ENCODE measurements at places on chromosomes 4 and X.

DNA sequence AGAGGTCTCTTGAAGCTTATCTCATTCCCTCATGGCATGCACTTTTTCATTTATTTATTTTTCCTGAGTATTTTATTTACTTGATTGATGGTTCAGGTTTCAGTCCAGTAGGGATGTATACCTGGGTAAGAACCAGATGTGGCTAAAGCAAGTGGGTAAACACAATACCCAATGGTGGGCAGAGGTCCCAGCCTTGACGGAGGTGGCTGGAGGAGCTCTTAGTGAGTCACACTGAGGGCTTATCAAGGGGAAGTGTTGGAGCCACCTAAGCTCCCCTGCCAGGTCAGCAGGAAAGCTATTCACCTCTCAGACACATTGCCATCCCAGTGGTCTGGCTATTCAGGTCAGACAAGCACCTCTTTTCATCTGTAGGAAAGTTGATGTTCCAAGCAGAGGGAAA is 236.2 kb upstream of the MAGEB16 start:
- no peak for DNase-seq

GRCh38 chr4:30208731-30209435 is 511.3 kb upstream of the PCDH7 start:
- no peak for DNase-seq

DNA sequence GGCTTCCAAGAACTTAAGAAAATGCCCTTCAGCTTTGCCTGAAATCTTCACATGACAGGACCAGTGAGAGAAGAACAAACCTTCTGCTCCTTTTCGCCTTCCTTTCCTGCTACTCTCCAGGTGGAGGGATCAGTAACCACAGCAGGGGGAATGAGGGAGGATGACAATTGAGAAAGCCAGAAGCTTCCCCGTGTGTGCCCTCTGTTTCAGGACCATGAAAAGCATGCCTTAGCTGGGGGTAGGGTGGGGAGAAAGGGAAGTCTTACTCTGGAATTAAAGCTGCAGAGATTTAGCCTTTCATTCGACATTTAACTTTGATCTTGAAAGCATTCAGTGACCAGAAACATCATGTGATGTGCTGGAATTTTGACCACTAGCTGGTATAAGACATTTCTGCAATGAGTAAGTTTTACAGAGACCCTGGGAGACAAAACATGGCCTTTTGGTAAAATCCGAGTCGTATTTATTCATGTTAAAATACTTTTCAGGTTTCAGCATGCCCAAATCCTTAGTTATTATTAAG is 10.6 kb upstream of the PUDP start:
- DNase-seq = no peak

DNA sequence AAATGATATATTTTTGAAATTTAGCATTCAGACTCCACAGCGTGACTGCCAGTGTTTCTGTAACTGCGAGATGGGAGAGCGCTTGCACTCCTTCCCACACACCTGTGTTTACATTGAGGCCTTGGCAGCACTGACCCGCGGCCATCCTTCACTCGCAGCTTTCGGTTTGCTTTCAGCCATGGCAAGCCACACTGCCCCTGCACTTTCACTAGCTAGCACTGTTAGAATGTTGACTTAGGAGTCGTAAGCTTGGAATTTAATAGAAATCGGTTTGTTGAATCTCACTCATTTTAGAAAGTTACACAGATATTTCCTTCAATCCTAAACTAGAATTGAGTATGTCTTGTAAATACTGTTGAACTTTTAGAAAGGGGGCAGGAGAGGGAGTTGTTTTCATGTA is 136.2 kb downstream of the CFAP299 start:
- no peak for DNase-seq

GRCh38 chrX:47232803-47233332 is at the start of gene USP11:
TSS of gene USP11 (plus strand) at chrX:47233009. CDS start at chrX:47233044, 35 bp downstream.
- DNase-seq = peak; percentile 52

GRCh38 chr4:187480146-187481145 is 515.1 kb upstream of the ZFP42 start:
- no peak for DNase-seq

GRCh38 chr4:152929888-152930287 is 6.2 kb upstream of the FHDC1 start:
- no peak for DNase-seq

- no peak for DNase-seq
Measured at GRCh38 chr4:74619931-74620702, 174.2 kb downstream of the BTC start.

- DNase-seq = no peak
Measured at GRCh38 chr4:8123389-8123788, 35.2 kb downstream of the ABLIM2 start.

- no peak for DNase-seq
Measured at GRCh38 chr4:112378858-112379257, 81.7 kb downstream of the ALPK1 start.

DNA sequence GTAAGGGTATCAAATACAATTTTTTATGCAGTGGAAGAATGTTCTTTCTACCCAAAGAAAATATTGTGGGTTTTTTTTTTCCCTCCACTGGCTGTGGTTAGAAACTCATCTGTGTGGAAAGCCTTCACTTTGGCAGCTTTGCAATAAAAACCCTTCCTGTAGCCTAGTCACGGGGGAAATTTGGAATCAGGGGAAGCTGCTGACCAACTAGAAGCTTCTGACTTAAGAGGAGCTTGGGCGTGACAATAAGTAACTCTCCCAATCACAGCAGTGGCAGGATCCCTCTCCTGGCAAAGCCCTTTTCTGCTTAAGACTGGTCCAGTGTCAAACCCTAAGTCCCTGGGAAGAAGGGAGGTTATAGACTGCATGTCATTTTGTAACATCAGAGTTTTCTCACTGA is 87.9 kb downstream of the LRRC66 start:
- DNase-seq = no peak

- DNase-seq = no peak
Measured at GRCh38 chr4:185263419-185263818, 54.0 kb downstream of the SNX25 start.

DNA sequence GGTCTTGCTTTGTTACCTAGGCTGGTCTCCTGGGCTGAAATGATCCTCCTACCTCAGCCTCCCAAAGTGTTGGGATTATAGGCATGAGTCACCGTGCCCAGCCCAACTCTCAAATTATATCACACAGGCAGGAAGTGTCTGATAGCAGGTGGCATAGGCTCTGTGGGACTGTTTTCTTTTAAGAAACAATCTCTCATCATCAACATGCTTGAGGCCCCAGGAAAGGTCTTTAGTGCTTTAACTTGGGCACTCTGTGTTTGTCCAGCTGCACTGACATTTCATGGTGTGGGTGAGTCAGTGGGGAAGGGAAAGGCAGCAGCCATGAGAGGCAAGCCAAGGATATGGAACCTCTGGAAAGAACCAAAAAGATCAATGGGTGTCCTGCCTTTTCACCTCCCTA is 88.1 kb upstream of the TSPAN5 start:
- no peak for DNase-seq

- DNase-seq = no peak
Measured at GRCh38 chrX:103647630-103648029, 18.9 kb downstream of the TCEAL1 start.

- no peak for DNase-seq
Measured at GRCh38 chr4:16764622-16765021, 133.8 kb downstream of the LDB2 start.

GRCh38 chr4:15420642-15421041 is 7.2 kb upstream of the C1QTNF7 start:
- DNase-seq = no peak

DNA sequence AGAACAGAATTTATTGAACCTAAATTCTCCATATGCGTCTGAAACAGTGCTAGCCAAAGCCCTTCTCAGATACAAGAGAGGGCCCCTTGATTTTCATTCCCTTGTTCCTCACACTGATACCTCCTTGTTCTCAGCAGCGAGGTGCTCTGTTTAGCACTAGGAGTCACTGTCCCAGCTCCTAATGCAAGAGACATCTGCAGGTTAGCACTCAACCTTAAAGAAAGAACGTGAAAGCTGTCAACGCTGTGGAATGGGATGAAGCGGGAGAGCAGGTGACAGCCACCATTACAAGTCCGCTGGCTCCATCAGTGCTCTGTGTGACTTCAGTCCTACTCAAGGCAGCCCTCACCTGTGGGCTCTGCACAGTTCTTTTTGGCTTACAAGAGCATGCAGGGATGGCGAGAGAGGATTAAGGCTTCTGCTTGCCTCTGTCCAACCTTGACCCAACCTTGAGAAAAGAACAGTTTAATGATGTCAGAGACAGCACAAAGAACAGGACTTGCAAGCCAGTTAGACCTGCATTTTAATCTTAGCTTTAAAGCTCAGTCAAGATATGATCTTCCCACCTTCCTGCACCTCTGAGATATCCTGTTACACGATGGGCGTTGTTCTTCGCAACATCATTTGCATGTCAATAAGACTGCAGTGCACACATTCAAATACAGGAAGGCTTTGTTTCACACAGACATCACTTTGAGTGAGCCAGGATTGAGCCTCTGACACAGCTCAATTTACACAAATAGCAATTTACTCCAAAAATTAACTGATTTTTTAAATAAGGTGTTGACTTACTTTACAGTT is 95.1 kb downstream of the ARSF start:
- DNase-seq = no peak

DNA sequence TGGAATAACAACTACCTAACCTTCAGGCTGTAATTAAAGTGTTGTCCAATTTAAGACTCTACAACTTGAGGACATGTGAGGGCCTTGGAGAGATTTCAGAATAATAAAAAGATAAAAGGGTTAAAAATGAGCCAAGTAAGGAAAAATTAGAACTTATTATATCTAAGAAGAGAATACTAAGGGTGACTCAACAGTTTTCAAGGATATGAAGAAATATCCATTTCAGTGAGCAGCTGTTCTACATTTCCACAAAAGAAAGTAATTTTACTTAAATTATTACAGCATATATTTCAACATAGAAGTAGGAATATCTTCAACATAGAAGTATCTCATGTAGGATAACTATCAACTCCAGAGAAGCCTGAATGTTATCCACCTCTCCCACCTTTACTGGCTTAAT is 11.3 kb downstream of the SNX12 start:
- no peak for DNase-seq

GRCh38 chrX:15301924-15302323 is 13.5 kb downstream of the ASB11 start:
- peak; percentile 50 for DNase-seq

DNA sequence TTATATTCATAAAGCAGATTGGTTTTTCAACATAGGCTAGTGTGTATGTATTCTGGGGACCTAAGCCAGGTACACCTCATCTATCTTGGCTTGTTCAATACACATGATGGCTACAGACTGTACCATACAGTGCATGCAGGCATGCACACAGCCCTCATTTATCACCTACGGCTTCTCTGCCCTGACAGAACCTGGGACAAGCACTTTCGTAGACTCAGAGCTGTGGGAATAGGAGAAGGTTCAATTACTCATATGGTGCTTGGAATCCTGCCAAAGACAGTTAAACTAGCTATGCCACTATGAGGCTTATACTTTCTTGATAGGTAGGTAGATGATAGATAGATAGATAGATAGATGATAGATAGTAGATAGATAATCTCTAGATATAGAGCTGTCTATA is 457.2 kb downstream of the GALNTL6 start:
- DNase-seq = no peak

- no peak for DNase-seq
Measured at GRCh38 chr4:186189656-186190055, 1.7 kb upstream of the CYP4V2 start.

GRCh38 chrX:153933748-153934147 is 1.1 kb downstream of the NAA10 start:
- no peak for DNase-seq

GRCh38 chrX:26952213-26952612 is 510.9 kb downstream of the PPP4R3C start:
- no peak for DNase-seq

GRCh38 chr4:105797225-105797624 is 88.6 kb downstream of the GSTCD start:
- DNase-seq = no peak

DNA sequence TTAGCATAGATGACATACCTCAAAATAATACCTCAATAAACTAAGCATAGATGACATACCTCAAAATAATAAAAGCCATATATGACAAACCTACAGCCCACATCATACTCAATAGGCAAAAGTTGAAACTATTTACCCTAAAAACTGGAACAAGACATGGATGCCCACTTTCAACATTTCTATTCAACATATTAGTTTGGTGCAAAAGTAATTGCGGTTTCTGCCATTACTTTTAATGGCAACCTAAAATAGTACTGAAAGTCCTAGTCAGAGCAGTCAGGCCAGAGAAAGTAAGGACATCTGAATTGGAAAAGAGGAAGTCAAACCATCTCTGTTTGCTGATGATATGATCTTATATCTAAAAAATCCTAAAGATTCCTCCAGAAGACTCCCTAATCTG is 250.4 kb downstream of the RAB28 start:
- no peak for DNase-seq

- peak; percentile 14 for DNase-seq
Measured at GRCh38 chrX:25523574-25524540, 508.1 kb upstream of the ARX start.

GRCh38 chr4:159779716-159780115 is 676.8 kb downstream of the RAPGEF2 start:
- DNase-seq = no peak

DNA sequence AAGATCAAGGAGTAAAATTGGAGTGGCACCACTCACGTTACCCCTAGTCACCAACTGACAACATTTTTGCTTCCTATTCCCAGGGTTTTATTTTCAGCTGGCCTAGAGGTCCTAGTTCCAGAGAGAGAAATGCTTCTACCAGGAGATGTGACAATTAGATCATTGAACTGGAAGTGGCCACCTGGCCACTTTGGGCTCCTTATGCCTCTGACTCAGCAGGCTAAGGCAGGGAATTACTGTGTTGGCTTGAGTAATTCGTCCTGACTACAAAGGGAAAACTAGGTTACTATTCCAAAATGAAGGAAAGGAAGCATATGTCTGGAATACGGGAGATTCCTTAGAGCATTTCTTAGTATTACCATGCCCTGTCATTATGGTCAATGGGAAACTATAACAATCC is 831.6 kb upstream of the NDST4 start:
- DNase-seq = no peak

DNA sequence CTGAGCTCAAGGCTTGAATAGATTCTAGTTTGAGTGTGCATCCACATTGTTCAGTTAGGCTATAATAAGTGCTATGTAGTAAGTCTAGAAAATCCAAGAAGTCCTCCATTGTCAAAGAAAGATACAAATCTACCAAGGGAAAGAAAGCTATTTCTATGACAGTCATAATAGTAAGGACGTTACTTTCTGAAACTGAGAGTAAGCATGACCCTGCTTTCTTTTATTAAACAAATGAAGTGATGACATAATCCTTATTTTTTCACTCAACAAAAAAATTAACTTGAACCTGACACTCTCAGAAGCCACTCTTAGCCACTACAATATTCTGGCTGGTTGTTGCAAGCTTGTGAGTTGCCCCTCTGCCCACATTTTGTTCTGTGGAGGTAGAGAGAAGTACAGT is 33.8 kb upstream of the AMELX start:
- DNase-seq = no peak

- no peak for DNase-seq
Measured at GRCh38 chrX:11532291-11533078, 133.2 kb downstream of the ARHGAP6 start.

- DNase-seq = no peak
Measured at GRCh38 chr4:26663888-26664287, 80.0 kb downstream of the TBC1D19 start.

- no peak for DNase-seq
Measured at GRCh38 chr4:14410516-14410915, 591.8 kb upstream of the CPEB2 start.

Data from activated T-cell treated with anti-CD3 and anti-CD28 coated beads, Interleukin-2, amount 50 U/mL, for 48 hours (primary cell).